ENCODE measurements at places on chromosomes 7 and 10.
A peak's percentile ranks its signal among the peaks of the same experiment; 100 is the strongest.

DNA sequence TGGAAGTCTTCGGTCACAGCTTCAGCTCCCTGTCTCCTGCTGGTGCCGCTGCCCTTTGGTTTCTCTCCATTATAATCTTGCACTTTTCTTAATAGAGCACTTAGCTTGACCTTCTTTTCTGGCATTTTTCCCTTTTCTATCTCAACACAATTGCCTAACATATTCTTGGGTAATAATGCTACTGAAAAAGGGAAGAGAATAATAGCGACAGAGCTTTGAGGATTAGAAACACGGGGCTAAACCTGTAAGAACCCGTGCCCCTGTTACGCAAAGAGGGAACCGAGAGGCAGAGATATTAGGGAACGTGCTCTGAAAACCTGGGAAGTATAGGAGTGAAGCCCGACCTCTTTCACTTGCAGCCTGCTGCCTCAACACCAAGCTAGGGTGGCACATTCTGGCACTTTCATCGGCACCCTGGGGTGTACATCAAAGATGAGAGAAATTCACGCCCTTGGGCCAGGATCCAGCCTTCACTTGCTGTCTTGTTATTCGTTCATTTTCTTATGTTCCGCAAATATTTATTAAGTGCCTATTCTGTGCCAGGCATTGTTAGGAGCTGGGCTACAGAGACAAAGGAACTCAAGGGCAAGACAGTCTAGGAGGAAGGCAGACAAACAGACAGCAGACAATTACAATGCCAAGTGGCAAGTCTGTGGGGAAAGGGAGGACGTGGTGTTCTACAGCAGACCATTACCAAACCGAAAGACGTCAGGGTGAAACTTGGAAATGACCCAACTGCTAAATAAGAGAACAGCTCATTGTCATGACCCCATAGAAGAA, 33.0 kb upstream of the GALNTL5 start:
- DNase-seq: no peak

- DNase-seq: no peak
Observed at GRCh38 chr10:9547936-9548904, 1469.5 kb upstream of the CELF2 start.

GRCh38 chr7:140263277-140263676, 86.5 kb upstream of the KDM7A start:
- DNase-seq: peak; percentile 69

DNA sequence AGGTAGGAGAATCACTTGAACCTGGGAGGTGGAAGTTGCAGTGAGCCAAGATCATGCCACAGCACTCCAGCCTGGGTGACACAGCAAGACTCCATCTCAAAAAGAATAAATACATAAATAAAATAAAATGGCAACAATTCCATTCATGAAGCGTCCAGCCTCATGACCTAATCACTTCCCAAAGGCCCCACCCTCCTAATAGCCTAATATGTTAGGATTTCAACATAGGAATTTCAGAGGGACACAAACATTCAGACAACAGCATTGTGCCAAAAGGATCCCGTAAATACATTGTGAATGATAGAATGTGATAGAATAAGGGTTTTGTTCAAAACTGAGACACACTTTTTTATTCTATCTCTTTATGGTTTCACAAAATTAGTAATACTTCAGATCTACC, 90.3 kb downstream of the FAM107B start:
- no peak for DNase-seq

- DNase-seq: no peak
Observed at GRCh38 chr7:157402911-157403534, 66.2 kb downstream of the DNAJB6 start.

DNA sequence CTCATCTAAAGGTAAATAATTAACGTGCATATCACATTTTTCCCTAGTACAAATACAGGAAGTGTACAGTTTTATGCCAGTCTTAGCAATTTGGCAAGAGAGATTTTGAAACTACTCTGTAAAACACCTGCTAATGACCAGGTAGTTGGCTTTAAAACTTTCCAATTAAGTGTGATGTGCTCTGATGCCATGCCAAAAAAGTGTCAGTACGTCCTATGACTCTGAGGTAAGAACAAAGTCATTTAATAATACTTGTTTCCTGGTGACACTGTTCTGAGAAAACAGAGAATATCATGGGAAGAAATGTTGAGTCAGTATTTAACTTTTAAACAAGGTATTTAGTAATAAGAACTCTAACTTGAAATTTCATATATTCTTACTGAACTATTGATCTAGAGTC, 9.6 kb downstream of the PDZD8 start:
- no peak for DNase-seq
